Fibroblast of skin of abdomen (primary cell): ENCODE measurements at places on chromosomes 11 and 22.

DNA sequence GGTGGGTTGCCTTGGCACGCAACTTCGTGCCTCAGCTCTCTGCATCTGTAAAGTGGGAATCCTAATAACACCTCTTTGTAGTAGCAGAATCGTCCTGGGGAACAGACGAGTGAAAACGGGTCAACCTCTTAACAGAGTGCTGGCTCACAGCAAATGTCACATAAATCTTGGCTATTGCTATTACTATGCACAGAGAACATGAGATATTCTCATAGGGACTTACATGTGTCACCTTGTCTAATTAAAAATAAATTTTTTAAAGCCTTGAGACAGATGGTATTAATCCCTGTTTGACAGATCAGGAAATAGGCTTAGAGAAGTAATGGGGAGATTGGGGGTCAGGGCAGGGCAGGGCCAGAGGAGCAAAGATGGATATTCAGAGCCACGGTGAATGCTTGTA lies 44.3 kb upstream of the IGSF9B start:
- no peak for DNase-seq

- DNase-seq: no peak
Measured at GRCh38 chr11:11668274-11668673, 46.5 kb upstream of the GALNT18 start.

DNA sequence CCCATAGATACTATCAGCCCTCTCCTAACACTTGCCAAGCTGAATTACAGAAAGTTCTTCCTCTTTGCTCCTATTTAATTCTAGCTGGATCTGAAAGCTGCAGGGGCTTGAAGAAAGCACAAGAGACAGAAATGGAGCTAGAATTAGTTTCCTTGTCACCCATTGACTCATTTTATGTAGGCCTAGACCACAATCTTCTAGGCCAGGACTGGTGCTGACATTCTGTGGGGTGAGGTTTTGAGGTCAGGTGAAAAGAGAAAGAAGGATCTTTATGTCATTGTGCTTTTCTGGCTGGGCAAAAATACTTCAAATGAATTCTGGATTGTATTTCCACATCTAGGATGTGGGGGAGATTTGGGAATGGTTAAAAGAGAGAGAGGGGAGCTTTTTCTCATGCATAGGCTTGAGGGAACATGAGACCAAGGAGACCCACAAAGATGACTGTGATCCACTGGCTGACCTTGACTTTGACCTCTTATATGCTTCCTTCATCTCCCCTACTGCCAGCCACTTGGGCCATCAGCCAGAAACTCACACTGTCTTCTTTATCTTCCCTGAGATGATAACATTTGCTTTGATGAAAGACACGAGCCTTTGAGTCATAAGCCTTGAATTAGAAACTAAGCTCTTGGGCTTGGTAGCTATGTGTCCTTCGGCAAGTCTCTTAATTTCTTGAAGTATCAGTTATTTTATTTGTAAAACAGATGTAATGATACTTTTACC lies 274.9 kb upstream of the CADM1 start:
- no peak for DNase-seq

GRCh38 chr22:50009251-50009650 lies 3.3 kb downstream of the IL17REL start:
- DNase-seq: no peak

DNA sequence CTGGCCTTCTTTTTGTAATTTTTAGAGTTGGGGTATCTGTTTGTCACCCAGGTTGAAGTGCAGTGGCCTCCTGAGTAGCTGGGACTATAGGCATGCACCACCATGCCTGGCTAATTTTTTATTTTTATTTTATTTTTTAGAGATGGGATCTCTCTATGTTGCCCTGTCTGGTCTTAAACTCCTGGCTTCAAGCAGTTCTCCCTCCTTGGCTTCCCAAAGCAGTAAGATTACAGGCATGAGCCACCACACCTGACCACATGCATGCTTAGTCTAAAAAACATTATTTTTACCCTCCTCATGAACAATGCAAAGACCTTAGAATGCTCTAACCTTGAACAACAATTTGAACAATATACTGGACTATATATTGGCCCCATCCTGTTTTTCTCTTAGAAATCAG lies 22.1 kb upstream of the PITPNB start:
- no peak for DNase-seq

- DNase-seq: peak; percentile 48
Measured at GRCh38 chr11:132858223-132858622, 674.1 kb downstream of the OPCML start.

- peak; percentile 82 for DNase-seq
Measured at GRCh38 chr11:9280655-9281301, 15.6 kb upstream of the DENND5A start.
